ENCODE measurements at places on chromosomes 3 and 15.

DNA sequence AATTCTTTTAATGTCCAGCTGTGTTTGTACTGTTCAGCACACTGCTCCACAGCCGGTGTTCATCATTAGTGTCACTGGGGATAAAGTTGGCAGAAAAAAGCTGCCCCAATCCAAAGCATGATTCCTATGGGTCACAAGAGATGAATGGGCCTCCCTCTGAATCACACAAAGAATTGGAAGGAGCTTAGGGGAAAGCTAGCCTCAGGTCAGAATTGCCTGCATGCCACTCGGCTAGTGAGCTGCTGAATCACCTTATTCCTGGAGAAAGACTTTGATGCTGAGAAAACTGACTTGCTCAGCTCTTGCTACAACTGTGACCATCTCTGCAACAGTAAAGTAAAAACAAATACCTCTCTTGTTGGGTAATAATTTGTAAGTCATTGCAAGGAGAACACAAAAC, 3.5 kb downstream of the CCK start:
- no peak for DNase-seq

DNA sequence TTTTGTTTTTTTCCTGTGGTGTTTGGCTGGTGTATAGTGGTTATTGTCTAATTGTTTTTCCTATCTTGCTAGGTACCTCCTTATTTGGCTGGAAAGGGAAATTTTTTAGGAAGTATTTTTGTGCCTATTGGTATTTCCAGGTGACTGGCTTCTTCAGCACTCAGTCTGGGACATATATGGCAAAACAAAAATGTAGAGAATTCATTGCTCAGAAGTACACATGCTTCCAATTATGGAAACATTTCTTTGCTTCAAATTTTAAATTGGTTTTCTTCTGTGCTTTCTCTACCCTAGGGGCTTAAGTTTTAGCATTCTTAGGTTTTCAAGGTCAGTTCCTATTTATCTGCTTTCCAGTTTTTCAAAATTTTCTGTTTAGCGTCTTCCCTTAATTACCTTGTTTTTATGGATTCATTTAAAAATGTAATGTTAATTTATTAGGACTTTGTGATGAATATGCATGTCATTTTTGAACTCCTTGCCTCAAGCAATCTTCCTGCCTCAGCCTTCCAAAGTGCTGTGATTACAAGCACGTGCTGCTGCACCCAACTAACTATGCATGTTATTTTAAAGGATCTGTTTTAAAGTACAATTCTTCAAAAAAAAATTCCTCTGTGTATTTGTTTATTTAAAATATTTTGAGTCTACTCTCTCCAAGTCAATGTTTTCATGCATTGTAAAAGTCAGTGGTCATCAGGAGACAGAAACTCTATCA, 231.9 kb upstream of the DPPA4 start:
- no peak for DNase-seq

GRCh38 chr3:32973982-32974381, 22.5 kb downstream of the CCR4 start:
- no peak for DNase-seq

DNA sequence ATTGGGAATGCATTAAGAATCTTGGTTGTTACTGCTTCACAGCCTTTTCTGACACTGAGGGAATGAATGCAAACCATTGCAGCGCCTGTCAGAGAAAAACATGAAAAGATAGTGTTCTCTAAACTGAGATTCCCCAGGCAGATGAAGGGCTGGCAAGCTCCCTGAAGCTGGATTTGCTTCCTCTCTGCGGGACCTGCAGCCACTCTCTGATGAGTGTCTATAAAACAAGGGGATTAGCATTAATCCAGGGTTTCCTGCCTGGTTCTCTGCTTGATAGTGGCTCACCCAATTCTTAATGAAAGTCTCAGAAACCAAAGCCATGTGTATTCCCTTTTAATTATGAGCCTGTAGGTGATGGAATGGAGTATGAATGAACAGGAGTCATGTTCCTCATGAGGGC, 344.3 kb upstream of the UMPS start:
- peak; percentile 63 for DNase-seq

GRCh38 chr15:41811432-41812195, 16.3 kb upstream of the JMJD7 start:
- DNase-seq, result peak; percentile 86

- DNase-seq, result no peak
Observed at GRCh38 chr3:57079474-57079831, 19.0 kb downstream of the SPATA12 start.

DNA sequence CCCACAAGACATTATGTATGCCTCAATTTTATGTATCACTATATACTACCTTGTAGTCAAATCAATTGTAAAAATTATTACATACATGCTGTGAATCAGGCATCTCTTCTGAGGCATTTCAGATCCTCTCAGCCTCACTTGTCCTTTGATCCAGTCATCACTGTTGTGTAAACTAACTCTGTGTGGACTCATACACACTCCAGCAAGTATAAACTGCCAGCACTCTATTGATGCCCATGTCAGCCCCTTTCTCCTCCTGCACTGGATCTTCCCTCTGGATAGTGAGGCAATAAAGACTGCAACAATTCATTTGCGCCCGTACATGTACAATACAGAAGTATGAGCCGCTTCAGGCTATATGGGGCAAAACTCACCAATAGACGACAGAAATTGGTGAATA, 364.7 kb upstream of the TGFBR2 start:
- no peak for DNase-seq

- no peak for DNase-seq
Observed at GRCh38 chr3:34807611-34808010, 831.7 kb upstream of the ARPP21 start.

DNA sequence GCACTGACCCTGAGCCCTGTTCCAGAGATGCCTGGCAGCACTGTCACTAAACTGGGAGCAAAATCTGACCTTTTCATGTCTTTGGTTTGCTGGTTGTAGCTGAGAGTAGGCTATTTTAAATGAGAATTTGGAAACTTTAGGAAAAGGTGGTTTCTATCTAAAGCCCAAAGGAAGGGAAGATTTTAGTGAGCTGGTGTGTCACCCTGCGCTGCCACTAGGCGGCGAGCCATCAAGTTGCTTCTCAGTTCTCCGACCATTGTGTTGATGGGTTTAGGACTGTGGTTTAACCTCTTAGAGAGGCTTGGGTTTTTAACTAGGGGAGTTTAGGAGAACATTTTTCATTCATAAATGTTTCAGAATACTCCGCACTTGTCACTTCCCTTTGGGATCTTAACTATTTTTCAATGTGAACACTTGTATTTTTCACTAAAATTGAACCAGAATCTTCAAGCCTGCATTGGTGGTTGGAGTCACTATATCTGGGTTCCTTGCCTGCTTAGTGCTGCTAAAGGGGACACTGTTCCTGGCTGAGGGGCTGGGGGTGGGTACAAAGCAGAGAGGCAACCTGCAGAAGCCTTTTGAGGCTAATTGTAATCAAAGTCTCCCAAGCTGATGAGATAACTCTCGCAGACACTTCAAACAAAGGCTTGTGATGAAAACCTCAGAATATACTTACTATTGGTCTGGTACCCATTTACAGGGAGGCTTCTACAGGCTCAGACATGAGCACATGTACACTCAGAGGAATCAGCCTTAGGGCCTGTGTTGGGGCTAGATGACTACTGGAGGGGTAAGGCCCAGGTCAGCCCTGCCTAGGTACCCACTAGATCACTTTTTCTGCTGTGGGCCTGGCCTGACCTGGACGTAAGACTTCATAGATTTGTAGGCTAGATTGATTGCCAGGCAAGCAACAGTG, 16.8 kb downstream of the EXOSC7 start:
- DNase-seq, result peak; percentile 32

GRCh38 chr15:57923750-57924149, 141.8 kb downstream of the ALDH1A2 start:
- DNase-seq, result no peak

GRCh38 chr3:99248130-99248529, 346.6 kb upstream of the DCBLD2 start:
- no peak for DNase-seq

- DNase-seq, result no peak
Observed at GRCh38 chr15:85832394-85832793, 37.7 kb upstream of the KLHL25 start.

GRCh38 chr3:89300526-89300925, 193.1 kb downstream of the EPHA3 start:
- no peak for DNase-seq

- no peak for DNase-seq
Observed at GRCh38 chr15:73716417-73716816, 32.2 kb downstream of the CD276 start.

DNA sequence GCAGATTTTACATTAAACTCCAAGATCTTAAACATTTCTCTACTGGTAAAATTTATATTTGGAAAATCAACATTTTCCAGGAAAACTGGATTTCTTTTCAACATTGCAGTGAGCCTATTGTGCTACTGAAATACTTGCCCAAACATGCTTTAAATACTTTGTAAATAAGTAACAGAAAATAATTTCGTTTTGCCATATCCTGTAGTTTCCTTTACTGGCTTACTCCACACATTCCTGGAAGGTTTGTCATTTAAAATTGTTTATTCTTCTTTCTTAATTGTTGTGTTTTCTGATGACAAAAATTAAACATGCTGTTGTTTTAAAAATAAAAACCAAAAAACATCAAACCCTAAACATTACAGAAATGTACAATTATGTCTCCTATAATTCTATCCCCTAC, 22.0 kb downstream of the ACAD11 start:
- no peak for DNase-seq

DNA sequence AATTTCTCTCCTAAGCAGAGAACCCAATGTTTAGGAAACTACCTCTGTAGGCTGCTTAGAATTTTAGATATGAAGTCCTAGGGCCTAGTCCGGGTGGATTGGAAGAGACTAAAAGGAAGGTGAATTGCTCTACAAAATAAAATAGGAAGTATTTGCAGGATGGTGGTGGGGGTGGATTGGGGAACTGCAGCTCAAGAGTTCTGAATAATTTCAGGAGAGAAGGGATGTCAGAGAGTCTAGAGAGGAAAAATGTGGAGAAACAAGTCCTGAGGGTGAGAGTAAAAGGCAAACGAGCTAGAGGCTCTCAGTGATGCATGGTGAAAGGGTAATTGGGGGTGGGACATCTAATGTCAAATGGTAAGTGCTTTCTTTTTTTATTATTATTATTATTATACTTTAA, 10.2 kb upstream of the CP start:
- no peak for DNase-seq

- no peak for DNase-seq
Observed at GRCh38 chr15:47685141-47685870, 32.0 kb upstream of the SEMA6D start.

DNA sequence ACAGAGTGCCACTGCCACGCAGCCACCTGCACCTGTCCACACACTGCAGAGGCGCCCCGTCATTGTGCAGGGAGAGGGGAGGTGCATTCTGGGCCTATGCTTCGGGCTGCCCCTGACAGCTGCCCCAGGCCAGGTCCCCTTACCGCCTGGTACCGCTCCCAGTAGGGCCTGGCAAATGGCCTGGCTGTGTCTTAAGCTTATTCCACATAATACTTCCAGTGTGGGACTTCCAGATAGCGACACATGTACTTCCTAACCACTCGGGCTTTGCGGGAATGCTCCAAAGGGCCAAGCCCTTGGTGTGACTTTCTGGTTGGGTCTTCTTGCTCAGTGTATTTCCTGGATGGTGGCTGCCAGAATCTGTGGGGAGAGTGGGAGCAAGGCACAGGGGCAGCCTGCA, 254.3 kb upstream of the CHRNA7 start:
- no peak for DNase-seq

DNA sequence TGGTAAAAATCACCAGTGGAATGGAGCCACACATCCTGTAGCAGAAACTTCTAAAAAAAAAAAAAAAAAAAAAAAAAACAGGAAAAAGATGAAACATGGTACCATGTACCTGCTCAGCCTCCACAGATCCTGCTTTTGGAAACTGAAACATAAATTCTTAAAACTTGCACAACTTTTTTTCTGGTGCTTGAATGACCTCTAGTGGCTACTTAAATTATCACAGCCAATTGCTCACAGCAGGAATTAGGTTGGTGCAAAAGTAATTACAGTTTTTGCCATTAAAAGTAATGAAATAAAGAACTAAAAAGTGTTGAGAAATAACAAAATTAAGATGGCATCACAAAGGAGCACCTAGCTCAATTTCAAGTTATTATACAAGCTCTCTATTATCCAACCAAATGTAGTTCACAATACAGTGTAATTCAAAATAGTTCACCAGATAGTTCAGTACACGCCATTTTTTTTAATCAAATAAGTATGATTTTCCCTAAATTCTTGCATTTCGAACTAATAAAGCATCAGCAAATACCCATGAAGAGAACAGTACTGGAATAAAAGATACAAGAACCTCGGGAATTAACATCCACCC, 80.6 kb downstream of the ULK4 start:
- no peak for DNase-seq

GRCh38 chr3:101377796-101378195, 57.4 kb upstream of the IMPG2 start:
- DNase-seq, result no peak

- DNase-seq, result no peak
Observed at GRCh38 chr3:126146525-126147146, 33.8 kb downstream of the ALDH1L1 start.

DNA sequence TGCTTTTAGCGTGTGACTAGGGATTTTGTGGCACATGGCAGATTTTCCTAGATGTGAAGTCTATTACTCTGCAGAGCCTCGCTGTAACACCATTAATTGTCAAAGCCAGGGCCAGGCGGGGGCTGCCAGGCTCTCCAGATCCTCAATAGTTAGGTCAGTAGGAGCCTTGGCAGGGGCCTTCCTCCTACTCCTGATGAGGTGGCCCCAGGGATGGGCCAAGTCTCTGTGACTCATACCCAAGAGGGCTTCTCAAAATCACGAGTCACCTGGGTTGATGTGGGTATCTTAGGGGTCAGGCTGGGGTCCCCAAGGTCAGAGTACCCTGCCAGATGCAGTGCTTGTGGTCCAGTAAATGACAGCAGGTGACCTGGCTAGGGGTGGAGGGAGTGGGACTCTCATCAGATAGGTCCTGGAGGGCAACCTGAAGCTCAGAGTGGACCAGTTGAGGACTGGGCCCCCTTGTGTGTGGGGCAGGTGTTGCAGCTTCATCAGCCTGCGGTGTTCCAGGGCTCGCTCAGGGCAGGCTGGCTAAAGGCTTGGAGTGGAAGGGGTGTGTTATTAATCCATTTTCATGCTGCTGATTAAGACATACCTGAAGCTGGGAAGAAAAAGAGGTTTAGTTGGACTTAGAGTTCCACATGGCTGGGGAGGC, 88.5 kb upstream of the MYZAP start:
- peak; percentile 17 for DNase-seq

DNA sequence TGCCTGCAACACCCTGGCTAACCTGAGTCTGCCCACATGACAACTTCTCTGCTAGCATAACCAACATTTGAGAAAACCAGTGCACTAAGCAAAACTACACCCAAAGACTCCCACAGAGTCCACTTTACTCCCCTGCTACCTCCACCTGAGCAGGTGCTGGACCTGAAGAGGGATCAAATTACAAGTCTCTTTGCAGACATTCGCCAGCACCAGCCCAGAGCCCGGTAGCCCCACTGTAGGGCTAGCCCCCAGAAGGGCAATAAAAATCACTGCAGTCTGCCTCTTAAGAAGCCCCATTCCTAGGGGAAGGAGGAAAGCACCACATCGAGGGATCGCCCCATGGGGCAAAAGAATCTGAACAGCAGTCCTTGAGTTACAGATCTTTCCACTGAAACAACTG, 472.2 kb downstream of the GRM7 start:
- DNase-seq, result no peak

Data from WERI-Rb-1 (cell line).